ENCODE measurements at places on chromosomes 1 and 21. TPM values are rescaled to one million over a fixed set of nuclear protein-coding genes. Genes with fewer than 3 reads are reported as not detected.

The GSTM3 gene
- total RNA-seq: 48.2 TPM

The IL12RB2 gene
- total RNA-seq: 0.35 TPM

The IVL gene
- not detected for total RNA-seq

The KIAA0040 gene
- total RNA-seq: 10.8 TPM

DNA sequence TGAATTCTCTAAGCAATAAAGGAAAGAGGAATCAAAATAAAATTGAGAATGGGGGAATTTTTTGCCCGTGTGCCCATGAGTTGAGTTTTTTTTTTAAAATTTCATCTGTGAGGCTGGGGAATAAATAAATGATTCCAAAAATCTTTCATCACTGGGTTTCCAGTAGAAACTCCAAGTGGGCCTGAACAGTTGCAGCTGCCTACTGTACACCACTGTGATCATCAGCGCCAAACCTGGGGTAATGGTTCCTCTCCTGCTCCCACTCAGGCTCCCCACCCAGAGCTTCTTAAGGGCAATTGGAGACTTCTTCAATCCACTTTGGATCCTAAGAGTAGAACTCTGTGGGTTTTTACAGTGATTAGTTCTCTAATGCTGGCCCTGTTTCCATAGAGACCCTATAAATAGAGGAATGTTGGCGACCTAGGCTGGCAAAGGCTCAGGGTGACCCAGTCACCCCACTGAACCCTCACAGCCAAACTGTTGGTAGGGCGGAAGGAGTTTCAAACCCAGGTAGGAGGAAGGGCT is 9.3 kb downstream of the TMCC2 start:
- DNase-seq: no peak

- no peak for DNase-seq
Observed at GRCh38 chr1:208233978-208234377, 10.2 kb downstream of the PLXNA2 start.

GRCh38 chr1:192737306-192737705 is 71.5 kb upstream of the RGS2 start:
- no peak for DNase-seq

GRCh38 chr1:58704616-58705021 is 4.8 kb upstream of the MYSM1 start:
- DNase-seq: no peak

GRCh38 chr1:45443580-45444446 is 47.1 kb downstream of the TESK2 start:
- no peak for DNase-seq

DNA sequence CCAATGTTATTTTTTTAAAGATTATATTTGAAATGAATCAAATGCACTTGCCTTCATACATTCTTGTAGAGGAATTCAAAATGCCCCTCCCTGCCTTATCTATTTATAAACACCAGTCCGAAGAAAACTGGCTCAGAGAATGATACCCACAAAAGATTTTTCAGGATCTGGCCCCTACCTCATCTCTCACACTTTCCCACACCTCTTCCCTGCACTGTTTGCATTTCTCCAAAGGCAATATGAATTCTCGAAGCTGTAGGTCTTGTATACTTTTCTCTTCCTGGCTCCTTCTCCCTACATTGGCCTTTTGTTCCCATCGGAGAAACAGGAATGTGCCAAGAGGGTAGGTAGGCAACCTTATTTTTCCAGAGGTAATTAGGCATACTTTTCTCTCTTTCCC is 12.0 kb upstream of the CCDC190 start:
- DNase-seq: no peak

GRCh38 chr1:45569962-45570581 is 13.8 kb upstream of the NASP start:
- peak; percentile 70 for DNase-seq

- DNase-seq: peak; percentile 92
Observed at GRCh38 chr1:153536012-153536670, 350 bp upstream of the S100A6 start.

DNA sequence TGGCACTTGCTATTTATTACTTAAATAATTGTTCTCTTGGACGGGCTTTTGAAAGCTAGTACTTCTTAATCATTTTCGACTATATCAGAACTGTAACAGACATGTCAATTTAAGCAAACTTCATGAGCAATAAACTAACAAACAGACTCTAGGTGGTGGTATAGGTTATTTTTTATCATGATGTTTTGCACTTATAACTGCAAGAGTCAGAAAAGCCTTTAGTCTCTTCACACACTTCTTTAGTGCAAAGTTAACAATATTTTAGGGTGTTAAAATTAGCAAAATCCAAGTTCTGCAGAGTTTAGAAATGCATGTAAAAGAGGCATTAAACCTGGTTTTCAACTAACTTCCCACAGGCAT is 2.2 kb downstream of the NRIP1 start:
- DNase-seq: no peak

- DNase-seq: no peak
Observed at GRCh38 chr1:229716704-229717103, 90.7 kb downstream of the URB2 start.

GRCh38 chr1:161115132-161115711 is 2.6 kb downstream of the PFDN2 start:
- DNase-seq: no peak

DNA sequence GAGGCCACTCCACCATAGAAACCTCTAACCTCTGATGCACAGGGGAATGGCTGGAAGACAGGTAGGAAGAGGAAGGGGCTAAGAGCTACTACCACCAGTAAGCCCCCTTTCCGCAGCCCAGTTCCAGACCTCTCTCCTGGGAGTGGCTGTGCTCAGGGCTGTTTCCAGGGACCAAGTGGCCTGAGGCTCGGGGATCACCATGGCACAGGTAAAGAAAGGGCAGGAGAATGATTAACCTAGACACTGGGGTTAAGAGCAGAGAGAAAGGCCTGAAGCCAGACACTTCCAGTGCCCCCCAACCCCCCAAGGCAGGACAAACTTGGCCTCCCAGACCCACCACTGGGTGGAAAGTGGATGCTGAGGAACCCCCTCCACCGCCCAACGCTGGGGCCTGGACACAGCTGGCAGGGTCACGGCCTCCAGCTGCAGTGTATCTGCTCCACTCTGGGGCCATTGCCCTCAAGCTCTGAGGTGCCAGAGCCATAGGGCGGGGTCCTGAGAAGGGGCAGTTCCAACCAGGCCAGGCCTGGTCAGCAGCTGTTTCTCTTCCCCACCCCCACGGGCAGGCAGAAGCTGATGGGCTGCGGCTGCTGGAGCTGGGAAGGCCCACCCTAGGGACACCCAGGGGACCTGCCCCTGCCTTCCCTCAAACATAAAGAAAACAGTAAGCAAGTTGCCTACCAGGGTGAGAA is 2.6 kb downstream of the TAGLN2 start:
- peak; percentile 77 for DNase-seq
